Stimulated activated CD8-positive, alpha-beta memory T cell treated with anti-CD3 and anti-CD28 coated beads, Interleukin-7, amount 100 ng/mL, for 1 hour (primary cell): ENCODE measurements at places on chromosomes 16 and 17.

- no peak for DNase-seq
Measured at GRCh38 chr16:85350973-85351372, 238.7 kb upstream of the CIBAR2 start.

DNA sequence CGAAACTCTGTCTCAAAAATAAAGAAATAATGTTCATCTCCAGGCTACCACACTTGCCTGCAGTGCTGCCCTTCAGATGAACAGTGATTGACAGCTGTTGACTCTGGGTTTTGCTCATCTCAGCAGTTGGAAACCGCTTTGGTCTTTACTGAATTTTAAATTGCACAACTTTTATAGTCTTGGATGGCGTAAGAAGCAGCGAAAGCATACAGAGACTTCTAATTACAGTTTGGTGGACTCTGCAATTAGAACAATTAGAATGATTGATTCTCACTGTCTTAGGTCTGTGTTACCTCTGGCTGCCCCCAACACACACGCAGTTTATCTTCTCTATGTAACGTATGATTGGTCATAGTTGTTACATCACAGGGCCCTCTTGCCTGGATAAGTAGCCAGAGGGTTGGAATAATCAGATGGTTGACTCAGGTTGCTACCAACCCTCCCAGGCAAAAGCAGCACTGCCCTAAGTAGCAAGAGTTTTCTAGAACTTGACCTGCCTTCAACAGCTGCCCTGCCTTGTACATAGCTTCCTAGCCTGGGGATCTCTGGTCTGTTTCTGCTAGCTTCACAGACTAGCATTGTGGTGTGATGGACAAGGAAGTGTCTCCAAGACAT, 1.9 kb upstream of the NAT9 start:
- no peak for DNase-seq

- no peak for DNase-seq
Measured at GRCh38 chr17:30557916-30558685, 80.9 kb downstream of the GOSR1 start.

GRCh38 chr16:50681021-50681885, at the start of gene SNX20:
TSS of gene SNX20 (minus strand) at chr16:50681312. CDS start at chr16:50677526, 3,786 bp downstream.
- peak; percentile 36 for DNase-seq

GRCh38 chr17:67239597-67239996, 5.4 kb downstream of the HELZ start:
- no peak for DNase-seq

- DNase-seq, result no peak
Measured at GRCh38 chr17:3966720-3967363, 2.6 kb upstream of the ATP2A3 start.

- no peak for DNase-seq
Measured at GRCh38 chr16:89170346-89171215, 967 bp upstream of the CDH15 start.

DNA sequence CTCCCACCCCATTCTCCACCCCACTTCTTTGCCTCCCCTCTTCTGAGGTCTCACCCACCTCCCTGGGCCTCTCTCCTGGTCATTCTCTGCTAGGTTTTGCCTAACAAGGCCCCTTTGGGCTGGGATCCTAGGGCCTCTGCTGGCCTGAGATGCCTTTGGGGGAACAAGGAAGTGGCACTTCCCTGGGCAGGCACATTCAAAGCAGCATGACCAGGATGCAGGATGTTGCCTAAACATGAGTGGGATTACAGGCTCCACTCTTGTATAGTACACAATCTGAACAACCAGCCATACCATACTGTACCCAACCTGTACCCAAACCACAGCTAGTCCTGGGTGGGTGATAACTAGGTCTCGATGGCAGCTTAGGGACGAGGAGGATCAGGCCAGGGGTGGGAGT, 9.0 kb downstream of the GALK1 start:
- no peak for DNase-seq

GRCh38 chr17:51270636-51271035, 10.3 kb downstream of the UTP18 start:
- no peak for DNase-seq

DNA sequence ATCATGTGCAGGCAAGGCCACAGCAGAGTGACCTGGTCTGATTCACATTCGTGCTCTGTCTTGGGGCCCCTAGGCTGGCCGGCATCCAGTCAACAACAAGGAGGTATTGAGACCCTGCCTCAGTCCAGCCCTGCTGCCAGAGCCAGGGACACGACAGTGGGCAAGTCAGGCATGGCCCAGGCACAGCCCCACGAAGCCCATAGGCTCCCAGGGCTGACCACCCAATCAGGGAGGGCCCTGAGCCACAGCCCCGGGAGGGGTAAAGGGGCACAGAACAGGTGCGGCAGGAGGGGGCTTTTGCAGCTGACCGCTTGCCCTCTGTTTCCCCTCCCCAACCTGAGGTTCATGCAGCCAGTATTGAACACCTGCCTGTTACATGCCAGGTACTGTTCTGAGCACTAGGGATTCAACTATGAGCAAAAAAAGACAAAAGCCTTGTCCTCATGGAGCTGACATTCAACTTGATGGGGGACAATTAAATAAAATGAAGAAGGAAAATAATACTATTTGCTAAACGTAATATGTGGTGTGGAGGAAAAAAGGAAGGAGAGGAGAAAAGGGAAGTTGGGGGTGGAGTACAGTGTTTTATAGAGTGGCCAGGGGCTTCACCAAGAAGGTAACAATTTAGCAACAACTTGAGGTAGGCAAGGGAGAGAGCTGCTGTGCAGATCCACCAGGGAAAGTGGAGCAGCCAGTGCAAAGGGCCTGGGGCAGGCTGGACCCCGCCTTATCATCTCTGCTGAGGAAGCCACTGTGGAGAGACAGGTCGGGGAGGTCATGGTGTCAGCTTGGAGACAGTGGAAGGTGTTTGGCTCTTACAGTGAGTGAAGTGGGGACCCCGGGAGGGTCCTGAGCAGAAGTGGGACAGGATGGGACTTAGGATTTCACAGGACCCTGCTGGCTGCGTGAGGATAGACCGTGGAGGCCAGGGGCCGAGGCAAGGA, 6.1 kb downstream of the DRC3 start:
- no peak for DNase-seq

DNA sequence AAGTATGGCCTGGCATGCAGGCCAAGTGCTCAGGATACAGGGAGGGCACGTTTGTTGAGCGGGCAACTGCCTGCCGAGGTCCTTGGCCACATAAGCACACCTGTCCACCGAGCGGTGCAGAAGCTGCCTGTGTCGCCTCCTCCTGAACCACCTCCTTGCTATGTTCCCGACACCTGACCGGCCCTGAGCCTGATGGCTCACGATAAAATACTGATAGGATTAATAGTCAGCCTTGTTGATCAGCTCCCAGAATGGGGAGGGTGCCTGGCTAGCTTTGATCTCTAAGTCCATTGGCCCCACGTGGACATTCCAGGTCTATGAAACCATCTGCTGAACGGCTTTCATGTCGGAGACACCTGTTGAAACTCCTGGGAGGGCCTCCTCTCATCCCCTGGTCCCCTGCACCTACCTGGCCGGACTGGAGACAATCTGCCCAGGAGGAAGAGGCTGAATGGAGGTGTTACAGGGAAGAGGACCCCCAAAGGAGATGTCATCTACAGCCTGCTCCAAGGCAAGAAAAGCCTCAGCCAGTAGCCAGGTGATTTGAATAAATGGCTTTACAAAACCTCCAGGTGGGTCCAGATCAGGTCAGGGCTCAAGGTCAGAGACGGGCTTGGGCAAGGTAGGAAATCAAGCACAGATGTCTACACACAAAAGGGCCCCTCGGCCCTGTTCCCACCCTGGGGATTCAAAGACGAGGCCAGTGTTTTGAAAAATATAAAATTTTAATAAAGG, 33.4 kb downstream of the AXIN2 start:
- DNase-seq, result no peak

DNA sequence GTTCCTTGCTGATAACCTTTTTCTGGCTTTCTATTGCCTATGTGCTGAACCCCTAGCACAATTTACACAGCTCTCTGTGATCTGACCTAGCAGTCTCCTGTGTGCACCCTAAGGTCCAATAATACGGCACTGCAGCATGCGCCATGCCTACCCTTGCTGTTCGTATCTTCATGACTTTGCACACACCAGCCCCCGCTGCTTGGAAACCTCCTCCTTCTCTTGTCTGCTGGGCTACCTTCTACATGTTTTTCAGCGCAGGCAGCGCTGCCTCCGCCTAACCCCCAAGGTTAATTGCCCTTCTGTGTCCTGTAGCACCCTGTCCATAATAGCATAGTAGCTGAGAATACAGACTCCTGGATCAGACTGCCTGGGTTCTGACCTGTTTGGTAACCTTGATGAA, 1.4 kb downstream of the STARD3 start:
- no peak for DNase-seq

GRCh38 chr17:8955021-8955959, 10.2 kb downstream of the PIK3R5 start:
- no peak for DNase-seq

GRCh38 chr16:12899529-12900143, 1.8 kb upstream of the SHISA9 start:
- DNase-seq, result no peak

GRCh38 chr17:83183145-83183948, 103.9 kb downstream of the METRNL start:
- DNase-seq, result no peak

DNA sequence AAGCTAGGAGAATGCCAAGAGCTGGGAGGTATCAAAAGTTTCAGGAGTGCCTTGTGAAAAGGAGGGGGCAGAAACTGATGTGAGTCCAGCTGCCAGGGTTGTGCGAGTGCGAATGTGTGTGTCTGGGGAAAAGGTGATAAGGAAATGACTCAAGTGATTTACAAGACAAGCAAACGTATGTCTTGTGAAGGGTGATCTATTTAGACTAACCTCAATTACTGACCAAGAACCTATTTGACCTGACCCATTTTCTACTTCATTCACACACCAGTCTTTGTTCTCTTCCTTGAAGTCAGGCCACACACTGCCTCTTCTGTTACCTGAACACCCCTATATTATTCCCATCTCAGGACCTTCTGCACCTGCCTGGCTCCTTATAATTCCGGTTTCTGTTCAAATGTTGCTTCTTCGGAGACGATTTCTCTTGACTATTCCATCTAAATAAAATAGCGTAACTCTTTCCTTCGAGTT, 1.0 kb downstream of the GDE1 start:
- no peak for DNase-seq
